ENCODE measurements at places on chromosomes 6 and 20.

DNA sequence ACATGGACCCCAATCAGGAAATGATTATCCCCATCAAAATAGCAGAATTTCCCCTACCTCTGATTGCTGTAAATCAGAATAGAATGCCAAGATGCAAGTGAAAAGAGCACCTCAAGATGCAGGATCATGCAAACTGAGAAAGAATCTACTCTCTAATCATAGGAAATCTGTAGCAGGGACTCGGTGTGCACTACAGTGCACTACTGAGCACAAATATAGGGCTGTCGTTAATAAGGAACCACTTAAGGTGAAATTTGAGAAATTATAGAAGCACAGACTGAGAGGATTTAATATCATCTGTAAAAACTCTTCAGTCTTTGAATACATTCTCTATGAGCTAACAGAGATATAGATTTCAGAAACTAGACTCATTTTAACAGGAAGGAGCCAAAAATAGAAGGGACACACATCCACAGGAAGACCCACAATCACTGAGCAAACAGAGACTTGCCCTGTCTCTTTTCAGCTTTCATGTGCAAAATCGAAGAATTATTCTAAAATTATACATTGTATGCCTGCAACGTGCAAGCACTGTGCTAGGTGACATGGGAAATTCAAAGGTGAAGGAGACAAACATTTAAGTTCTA, 278.3 kb downstream of the HIVEP2 start:
- DNase-seq = no peak

GRCh38 chr6:46419576-46420002, 71.7 kb downstream of the RCAN2 start:
- no peak for DNase-seq

- DNase-seq = peak; percentile 78
These were observed 2.6 kb downstream of the TFEB start for GRCh38 chr6:41732591-41733359.

GRCh38 chr6:139480356-139481165, 106.1 kb upstream of the CITED2 start:
- no peak for DNase-seq

GRCh38 chr6:121932076-121932991, 467.1 kb upstream of the HSF2 start:
- DNase-seq = no peak

Measured in memory B cell (primary cell).